ENCODE measurements at places on chromosomes 5 and 9.

GRCh38 chr9:78298046-78298765, 1.3 kb downstream of the PSAT1 start:
- DNase-seq = no peak

DNA sequence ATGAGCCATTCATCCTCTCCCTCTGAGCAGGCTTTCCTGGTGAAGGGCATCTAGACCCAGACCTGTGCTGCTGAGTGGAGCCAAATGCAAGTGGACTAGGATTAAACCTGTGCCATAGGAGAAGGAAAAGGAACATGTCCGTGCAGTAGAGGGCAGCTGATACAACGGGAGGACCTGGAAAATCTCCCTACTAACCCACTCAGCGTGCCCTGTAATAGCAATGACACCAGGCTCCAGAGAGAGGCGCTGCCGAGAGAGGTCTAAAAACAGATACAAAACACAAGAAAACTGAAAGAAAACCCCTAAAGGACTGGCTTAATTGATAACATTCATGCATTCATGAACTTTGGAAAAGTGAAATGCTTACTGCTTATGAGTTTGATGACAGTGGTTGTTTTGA, 60.8 kb downstream of the PFDN1 start:
- no peak for DNase-seq

DNA sequence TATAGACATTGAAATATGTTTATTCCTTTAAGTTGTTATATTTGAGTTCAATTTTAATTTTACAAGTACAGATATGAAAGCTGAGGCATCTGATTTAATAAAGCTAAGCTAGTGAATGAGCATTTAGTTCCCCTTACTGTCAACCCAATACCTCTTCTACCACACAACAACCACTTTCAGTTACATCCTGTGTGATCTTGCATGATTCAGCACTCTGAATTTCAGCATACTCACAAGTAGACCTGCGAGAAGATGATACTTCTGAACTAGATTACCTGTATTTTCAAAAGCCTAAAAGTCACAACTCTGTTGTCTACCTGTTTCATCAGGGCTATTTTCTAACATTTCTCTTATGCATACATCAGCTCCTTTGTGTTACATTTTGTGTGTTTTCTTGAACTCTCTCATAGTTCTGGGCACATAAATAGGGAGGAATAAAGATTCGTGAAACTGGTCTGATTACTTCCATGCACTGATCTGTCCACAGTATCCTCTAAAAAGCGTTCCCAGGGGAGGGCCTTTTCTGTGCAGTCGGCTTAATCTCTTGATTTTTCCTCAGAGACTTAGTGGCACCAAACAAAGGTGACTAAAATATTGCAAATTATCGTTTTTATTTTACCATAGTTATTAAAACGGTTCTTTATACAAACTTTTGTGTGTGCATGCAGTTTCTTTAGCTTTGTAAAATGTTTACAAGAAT, 2025.5 kb upstream of the NUDT12 start:
- no peak for DNase-seq

DNA sequence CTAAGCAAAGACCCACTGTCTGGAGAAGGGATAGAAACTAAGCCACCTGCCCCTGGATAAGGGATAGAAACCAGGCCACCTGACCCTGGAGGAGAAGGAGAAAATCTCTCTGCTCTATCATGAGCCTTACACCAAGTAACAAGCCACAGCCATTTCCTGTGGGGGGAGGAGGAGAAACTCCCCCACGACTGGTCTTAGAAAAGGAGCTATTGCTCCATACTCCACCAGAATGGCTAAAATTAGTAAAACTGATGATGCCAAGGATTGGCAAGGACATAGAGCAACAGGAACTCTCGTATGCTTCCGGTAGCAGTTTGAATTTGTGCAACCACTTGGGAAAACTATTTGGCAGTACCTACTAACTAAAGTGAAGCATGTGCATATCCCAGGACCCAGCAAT, 70.8 kb downstream of the ACTL7B start:
- DNase-seq = no peak

DNA sequence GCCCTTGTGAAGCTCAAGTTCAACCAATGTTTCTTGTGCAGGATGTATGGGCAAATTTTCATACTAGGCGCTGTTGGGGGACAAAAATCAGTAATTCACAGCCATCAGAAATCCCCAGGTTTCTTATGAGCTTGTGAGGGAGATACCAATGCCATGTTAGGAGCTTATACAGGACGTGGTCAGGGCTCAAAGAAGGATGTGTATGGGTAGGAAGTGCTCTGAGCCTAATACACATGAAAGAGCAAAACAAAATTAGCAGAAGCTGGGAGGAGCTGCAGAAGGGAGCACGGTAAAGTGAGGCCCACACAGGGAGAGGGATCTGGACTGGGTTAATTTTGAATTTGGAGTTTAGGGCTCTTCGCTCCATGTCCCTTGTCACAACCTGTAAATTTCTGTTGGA, 114.6 kb upstream of the MAP3K1 start:
- DNase-seq = no peak

DNA sequence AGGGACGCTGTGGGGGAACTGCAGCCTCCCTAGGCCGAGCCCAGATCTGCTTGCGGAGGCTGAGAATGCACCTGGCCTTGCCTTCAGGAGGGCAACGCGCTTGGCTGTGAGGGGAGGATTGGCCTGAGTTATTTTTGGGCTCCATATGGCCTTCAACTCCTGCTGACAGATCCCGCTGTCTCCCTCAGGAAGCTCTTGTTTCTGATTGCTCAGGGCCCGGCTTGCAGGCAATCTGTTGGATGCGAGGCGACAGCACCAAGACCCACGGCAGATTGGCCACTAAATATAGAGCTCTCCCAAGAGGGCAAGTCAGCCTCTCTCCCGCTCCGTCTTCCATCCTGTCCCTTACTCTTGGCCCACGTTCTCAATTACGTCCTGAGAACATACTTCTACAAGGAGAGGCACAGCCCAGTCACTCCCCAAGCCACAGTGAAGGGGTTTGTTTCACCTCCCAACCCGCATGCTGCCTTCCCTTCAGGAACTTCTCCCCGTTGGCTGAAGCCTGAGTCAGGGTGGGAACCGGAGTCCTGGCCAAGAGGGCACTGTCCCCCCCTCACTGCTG, 53.6 kb downstream of the RASGEF1C start:
- DNase-seq = no peak

GRCh38 chr5:58929726-58930125, 346.9 kb downstream of the RAB3C start:
- DNase-seq = no peak

DNA sequence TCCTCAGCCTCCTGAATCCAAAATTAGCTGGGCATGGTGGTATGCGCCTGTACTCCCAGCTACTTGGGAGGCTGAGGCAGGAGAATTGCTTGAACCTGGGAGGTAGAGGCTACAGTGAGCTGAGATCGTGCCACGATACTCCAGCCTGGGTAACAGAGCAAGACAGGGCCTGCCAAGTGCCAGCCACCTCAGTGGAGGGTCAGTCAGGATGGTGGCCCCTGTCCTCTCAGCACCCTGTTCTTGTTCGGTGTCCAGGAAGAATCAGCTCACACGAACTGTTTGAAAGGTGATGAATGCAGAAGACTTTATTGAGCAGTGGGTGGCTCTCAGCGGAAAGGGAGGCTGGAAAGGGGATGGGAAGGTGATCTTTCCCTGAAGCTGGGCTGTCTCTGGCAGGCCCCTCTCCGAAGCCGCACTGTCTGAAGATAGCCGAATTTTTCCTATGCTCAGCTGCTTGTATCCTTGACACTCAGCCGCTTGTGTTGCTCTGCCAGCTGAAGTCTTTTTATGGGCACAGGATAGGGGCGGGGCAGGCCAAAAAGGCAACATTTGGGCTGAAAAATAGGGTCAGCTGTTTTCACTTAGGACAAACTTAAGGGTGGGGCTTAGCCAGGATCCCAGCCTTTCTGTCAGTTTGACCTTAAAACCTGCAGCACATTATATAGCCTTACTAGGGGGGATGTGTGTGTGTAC, 50.9 kb downstream of the UBE2R2 start:
- DNase-seq = no peak

GRCh38 chr5:150553911-150554310, 46.0 kb downstream of the NDST1 start:
- no peak for DNase-seq
